Skeletal muscle tissue (tissue), 5 donors: ENCODE measurements at places on chromosomes 2 and 18. TPM values are rescaled to one million over a fixed set of nuclear protein-coding genes. Genes with fewer than 3 reads are reported as not detected.

The MREG gene
- 0.52 TPM for total RNA-seq

The NCKAP5 gene
- total RNA-seq, result 5.7 TPM

The PROM2 gene
- total RNA-seq, result under 0.01 TPM

The ACOXL gene
- total RNA-seq, result not detected

The CTNNA2 gene
- 1.0 TPM for total RNA-seq

The SERPINB3 gene
- total RNA-seq, result not detected

The PDE1A gene
- 9.9 TPM for total RNA-seq

The LIMS4 gene
- total RNA-seq, result 1.0 TPM

The TMEM200C gene
- 0.52 TPM for total RNA-seq

The MOGAT1 gene
- total RNA-seq, result not detected

The OTOS gene
- not detected for total RNA-seq

The ANKRD23 gene
- total RNA-seq, result 5.2 TPM

The DSC1 gene
- total RNA-seq, result not detected

The ERBB4 gene
- total RNA-seq, result 9.9 TPM

The TMEM18 gene
- 20.9 TPM for total RNA-seq

The ARHGAP28 gene
- 29.7 TPM for total RNA-seq

The CIB4 gene
- total RNA-seq, result not detected

The ABHD1 gene
- not detected for total RNA-seq

The QPCT gene
- total RNA-seq, result 5.2 TPM

The ELP2 gene
- total RNA-seq, result 156 TPM

The PAIP2B gene
- total RNA-seq, result 5.7 TPM

The ITGB6 gene
- 17.2 TPM for total RNA-seq

The CDKL4 gene
- 4.2 TPM for total RNA-seq

The EPG5 gene
- total RNA-seq, result 31.8 TPM

The FRZB gene
- 6.8 TPM for total RNA-seq

The CYP1B1 gene
- 4.7 TPM for total RNA-seq

The UGT1A4 gene
- not detected for total RNA-seq

The HOXD1 gene
- total RNA-seq, result 0.52 TPM

The C2orf80 gene
- total RNA-seq, result not detected

The SNRNP200 gene
- total RNA-seq, result 60.5 TPM

The CCDC195 gene
- not detected for total RNA-seq

The PSD4 gene
- total RNA-seq, result 1.6 TPM

The DCC gene
- under 0.01 TPM for total RNA-seq

The CHST9 gene
- 0.52 TPM for total RNA-seq

The AQP12A gene
- not detected for total RNA-seq

The PLCD4 gene
- 27.7 TPM for total RNA-seq

The HOXD4 gene
- 1.0 TPM for total RNA-seq

The CLASP1 gene
- total RNA-seq, result 74.1 TPM

The WDR12 gene
- total RNA-seq, result 32.9 TPM

The SLC38A11 gene
- 2.6 TPM for total RNA-seq
